Renal pelvis (tissue), 12 donors: ENCODE measurements at places on chromosomes 7 and 10.

- no peak for DNase-seq
Observed at GRCh38 chr10:93749218-93749799, 8.4 kb upstream of the LGI1 start.

DNA sequence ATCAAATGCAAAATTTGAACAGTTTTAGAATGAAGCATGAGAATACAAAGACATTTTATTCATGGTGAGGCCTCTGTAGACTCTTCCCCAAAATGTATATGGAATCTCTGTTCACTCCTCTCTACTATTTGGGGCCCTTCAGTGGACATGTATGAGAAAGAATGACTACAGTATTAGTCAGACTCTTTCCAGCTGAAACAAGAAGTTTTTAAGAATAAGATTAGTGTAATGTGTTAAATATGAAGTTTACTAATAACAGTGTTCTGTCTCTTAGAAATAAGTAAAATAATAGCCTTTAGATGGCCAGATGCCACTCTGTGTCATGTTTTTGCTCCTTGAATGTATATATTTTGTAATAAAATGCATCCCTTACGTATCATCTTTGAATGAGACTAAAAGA lies 585.6 kb downstream of the SUGCT start:
- no peak for DNase-seq

DNA sequence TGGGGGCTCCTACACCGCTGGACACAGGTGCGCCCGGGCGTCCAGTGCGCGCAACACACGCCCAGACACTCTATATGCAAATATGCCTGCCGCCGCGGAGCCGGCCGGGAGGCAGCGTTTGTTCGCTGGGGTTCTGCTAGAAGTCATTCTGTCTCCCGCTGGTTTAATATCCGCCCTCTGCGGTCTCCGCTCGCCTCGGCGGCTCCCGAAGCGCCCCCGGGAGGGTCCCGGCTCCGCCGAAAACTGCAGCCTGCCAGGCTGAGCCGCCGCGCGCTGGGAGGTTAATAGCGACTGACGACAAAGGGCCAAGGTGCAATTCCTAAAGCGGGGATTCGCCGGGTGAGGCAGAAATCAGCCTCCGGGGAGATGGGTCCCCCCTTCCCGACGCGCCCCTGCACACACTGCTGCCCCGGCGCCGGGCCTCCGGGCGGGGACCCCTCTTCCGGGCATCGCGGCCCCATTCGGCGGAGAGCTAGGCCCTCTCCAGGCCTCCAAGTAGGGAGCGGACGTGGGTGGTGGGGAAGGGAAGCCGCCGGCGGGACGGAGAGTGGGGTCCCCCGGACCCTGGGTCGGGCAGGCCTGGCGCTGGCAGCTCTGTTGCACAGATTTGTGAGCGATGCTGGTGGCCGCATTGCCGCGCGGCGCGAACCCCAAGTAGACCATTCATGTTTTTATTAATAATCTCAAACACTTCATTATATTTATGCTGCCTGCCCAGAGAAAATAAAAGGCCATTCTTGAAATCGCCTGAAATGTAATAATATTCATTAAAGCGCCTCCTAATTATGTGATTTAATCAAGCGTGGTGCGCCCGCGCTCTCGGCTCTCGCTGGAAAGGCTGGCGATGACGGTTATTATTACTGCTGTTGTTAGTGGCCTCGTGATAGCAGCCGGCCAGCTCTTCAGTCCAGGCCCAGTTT lies 9.1 kb downstream of the EN2 start:
- DNase-seq = no peak

DNA sequence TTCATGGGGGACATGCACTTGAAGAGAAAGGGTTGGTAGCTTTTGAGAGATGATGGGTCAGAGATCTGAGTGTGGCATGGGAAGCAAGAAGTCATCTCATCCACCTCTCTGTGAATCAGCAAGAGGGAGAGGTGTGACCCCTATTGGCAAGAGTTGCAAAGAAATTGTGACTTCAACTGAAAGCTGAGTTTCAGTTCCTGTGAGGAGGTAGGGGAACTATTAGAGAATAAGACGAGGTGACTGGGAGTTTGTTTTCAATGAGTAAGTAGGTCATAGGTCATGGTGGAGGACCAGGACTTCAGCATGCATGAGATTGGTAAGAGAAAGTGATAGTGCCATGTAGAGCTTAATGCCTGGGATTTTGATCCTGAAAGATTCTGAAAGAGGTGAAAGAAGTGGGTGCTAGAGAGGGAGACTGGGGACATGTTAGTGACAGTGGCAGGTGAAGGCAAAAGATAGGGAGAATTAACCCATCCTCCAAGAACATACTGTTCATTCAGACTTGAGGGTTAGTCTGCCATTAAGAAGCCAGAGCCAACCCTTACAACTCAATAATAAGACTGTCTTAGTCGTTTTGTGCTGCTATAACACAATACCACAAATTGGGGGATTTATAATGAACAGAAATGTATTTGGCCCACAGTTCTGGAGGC lies 75.5 kb upstream of the CAPZA2 start:
- no peak for DNase-seq

DNA sequence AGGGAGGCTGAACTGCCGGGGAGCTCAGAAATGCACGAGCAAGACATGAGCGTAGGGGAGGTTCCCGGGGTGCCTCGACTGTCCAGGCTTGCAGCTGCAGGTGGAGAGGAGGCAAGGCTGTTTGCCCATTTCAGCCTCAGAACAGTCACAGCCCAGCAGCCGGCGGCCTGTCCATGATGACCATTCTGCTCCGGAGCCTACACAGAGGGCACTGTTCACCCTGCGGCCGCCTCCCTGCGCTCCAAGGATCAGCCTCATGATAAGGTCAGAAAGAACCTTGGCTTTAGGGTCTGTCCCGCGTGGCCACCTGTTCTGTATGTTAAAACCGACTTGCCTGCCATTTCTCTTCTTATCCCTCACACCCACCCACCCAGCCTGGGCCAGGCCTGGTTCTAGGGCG lies 21.9 kb upstream of the CFAP46 start:
- DNase-seq = no peak

DNA sequence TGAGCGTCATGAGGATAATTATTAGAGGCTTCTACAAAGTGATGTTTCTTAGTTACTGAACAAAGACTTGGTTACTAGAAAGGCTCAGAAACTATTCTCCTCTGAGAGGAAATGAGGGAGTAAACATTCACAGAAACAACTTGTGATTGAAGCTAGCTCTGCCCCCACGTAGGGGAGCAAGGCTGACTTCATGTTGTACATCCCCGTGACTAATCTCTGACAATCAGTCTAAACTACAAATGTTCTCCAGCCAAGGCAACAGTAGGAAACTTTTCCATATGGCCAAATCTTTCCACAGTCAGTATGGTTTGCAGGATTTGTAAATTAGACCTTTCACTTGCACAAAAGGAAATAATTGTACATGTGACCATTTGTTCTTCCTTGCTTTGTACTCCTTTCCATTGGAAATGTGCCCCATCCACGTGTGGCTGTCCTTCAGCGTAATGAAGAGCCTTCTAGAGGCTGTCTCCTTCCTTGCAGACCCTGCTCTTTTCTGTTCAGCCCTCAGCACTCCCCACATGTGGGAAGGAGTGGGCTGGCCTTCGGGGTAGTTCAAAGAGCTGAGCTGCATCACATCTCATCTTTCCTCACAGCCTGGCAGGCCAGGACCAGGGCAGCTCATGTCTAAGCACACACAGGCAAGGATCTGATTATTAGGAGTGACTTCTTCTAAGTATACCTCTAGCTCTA lies 93.5 kb downstream of the PCGF5 start:
- DNase-seq = no peak

- peak; percentile 24 for DNase-seq
Observed at GRCh38 chr10:117004227-117005025, 561 bp downstream of the SHTN1 start.

GRCh38 chr7:158108646-158109293 lies 478.9 kb downstream of the PTPRN2 start:
- no peak for DNase-seq

DNA sequence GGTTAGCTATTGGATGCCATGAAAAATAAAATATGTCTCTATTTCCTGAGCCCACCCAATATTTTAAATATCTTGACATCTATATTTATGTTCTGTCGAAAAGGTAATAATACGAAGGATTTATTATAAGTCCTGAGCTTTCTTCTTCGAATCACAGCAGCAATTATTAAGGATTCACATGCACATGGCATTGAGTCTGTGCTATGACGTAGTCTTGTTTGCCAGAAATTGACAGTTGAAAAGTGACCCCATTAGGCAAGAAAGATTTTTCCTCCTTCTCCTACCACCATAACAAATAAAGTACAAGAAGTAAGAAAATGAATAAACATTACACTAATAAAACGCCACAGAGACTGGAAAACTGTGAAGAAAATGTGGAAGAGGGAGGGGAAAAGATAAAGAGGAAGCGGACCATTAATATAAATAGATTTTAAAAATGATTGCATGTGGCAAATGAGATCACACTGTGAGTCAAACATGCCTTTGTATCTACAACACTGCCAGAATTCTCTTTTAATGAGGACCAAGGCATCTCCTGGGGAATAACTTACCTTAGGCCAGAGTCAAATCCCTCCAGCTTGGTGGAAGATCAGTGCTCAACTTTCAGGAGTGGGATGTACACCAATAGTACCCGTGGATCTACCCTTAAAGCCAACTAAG lies 21.6 kb downstream of the FZD1 start:
- no peak for DNase-seq
